ENCODE measurements at places on chromosomes 13 and 19. TPM values are rescaled to one million over a fixed set of nuclear protein-coding genes. Genes with fewer than 3 reads are reported as not detected.

DNA sequence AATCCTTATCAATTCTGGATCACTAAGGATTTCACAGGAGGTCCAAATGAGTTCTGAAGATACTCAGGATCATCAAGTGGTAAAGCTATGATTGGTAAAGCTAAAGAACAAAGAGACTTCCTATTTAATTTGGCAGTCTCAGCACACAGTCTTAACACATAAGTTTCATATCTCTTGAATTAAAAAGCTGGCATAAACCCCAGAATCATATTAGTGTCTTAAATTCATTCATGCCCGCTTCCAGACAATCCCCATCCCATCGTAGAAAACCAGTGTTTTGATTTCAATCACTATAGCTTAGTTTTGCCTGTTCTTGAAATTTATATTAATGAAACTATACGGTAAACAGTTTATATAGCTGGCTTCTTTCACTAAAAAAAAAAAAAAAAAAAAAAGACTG lies 278.7 kb downstream of the DIAPH3 start:
- no peak for DNase-seq

DNA sequence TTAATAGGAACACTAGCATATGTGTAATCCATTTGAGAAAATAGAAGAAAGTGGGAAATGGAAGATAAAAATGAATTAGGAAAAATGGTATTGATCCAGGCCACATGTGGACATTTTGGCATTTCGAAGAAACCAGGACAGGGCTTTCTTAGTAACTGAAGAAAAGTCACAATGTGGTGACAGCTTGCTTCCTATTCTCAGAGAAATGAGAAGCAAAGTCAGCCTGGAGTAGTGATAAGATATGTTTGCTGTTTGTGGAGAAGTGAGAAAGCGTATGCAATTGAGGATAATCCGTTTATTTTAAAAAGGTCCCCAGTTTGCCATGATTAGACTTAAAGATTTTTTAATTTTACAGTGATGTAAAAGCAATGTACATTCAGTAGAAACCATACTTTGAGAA lies 127.9 kb downstream of the SLITRK6 start:
- DNase-seq = no peak

DNA sequence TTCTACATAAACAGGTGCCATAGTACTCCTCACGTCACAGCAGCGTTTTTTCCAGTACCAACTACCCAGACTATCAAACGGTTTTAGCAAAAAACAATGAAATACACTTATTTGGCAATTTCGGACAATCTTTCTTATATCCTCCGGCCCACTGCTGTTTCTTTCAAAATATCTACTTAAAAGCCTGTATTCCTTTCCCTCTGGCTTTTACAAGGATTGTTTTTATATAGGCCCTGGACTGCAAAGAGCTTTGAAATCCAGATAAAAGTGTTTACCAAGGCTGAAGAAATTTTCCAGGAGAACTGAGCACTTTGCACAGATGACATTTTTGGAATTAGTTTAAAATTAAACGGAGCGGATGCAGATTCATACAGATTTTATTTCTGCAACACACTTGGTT lies 255.9 kb upstream of the STARD13 start:
- no peak for DNase-seq

DNA sequence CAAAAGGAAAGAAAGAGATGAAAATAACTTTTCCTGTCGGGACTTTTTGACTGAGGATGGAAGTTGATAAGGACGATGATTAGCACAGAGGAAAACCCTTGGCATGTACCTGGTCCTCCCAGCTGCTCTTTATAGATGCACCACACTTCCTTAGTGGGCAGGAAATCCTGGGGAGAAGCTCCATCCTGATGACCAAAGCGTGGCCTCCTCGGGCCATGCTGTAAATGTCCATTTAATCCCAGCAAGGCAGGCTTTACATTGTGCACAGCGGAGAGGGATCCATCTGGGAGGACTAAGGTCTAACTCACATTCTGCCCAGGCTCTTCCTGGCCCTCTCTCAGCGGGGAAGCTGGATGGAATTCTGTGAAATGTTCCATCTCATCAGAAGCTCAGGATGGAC lies 113.5 kb downstream of the COL4A2 start:
- no peak for DNase-seq

- no peak for DNase-seq
Measured at GRCh38 chr19:8088752-8089663, 36.4 kb downstream of the CCL25 start.

- no peak for DNase-seq
Measured at GRCh38 chr13:59043016-59043415, 1120.7 kb downstream of the DIAPH3 start.

The KL gene
- not detected for total RNA-seq

The ZSCAN4 gene
- total RNA-seq = not detected

DNA sequence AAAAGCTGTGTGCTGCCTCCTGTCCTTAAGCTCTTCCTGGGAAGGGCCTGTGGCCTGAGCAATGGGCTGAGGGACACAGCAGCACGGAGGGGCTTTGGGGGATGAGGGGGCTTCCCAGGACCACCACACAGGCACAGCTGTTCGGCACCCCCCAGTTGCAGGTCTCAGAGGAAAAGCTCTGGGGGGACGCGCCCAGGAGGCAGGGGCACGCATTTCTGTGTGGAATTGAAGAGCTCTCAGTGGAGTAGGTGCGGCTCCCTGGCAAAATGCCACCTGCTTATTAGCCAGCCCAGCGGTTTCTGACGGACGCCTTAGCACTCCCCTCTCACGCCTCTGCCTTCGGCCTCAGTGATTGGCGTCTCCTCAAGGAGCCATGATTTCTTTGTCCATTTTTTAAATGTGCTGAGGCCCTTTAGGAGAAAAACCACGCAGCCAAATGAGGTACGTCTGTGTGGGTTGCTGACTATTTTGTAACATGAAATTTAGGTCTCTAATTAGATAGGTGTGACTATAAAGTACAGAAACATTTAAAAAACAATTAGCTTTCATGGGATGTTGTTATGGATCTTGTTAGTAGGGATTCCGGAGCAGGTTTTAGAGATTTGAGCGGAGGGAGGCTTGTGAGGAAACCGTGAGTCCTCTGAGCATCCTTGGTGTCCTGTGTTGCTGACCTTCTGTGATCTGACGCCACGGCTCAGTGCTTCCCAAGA lies 4.0 kb downstream of the MCF2L start:
- no peak for DNase-seq

DNA sequence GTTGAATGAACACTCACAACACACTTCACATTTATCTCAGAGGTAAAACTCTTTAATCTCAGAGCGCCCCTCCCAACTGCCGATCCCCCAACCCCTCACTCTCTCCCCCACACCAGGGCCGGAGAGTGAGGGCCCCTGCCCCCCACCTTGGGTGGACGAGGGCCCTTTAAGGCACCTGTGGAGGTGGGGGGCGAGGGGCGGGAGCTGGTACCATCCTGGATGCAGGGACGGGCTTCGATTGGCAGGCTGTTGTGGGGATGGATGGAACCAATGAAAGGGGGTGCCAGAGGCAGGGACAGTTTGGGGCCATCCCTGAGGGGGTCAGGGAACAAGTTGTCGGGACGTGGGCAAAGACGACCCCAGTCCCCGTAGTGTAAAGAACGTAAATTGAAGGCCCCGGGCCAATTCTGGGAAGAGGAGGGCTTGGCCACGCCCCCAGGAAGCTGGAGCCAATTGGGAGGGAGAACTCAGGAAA lies 1.7 kb upstream of the PNKP start:
- no peak for DNase-seq

DNA sequence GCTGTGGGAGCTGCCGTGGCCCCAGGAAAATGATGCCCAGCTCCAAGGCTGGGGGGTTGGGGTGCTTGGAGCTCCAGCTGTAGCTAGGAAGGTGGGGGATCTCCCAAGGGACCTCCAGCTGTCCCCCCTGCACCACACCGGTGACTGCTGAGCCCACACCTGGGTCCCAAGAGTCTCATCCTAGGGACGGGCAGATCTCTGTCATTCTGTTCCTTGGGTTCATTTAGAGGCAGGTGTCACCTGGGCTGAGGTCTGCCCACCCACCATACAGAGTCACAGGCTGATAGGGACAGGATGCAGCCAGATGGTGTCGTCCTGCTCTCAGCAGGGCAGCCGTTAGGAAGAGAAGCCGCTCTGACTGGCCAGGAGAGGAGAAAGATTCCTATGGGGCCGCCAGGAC lies 5.3 kb downstream of the F2RL3 start:
- DNase-seq = no peak

DNA sequence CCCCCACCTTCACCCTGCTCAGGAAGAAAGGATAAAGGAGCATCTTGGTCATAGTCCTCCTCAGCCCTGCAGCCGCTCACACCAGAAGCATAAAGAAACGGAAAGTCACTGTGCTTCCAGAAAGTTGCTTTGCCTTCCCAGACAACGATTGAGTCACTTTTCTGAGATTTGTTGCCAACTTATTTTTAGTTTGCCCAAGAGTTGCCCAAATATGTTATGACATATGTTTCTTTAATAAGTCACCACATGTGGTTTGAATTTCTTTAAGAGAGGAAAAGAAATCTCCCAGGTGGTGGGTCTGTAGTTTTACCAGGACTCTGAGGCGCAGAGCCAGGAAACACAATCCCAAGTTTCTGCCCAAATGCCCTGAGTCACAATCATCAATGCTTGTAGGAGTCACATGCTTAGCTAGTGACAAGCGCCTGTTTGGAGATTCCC lies 63.4 kb upstream of the LRCH1 start:
- no peak for DNase-seq

The XPO4 gene
- total RNA-seq = 25.2 TPM

The SHC2 gene
- total RNA-seq = 0.58 TPM

All from NCI-H460 (cell line).